ENCODE measurements at places on chromosomes 2 and 18.

DNA sequence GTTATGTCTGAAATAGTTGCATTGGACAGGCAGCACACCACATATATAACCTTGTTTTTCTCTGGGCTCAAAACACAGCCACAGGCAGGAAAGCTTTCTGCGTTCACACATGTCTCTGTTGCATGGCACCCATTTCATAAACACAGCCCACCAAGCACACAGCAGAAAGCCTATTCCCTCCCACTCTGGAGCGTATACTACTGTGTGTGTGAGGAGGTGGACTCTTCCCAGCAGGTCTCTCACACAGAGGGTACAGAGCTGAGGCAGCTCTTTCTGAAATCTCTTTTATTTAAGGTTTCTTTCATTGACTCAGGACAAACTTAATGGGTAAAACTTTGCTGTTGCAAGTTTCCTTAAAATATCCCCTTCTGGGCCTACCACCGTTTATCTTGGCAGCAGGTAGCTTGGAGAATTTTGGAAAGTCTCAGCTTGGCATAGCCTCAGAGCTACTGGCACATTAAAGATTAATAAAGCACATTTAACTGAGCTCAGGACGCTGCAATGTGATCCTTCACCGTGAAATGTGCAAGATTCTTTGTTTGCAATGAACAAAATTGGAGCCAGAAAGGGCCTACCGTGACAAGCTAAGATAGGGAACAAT, 105.1 kb upstream of the NCKAP5 start:
- no peak for DNase-seq

- DNase-seq = no peak
Observed at GRCh38 chr2:162579986-162580385, 236.1 kb downstream of the GCA start.

DNA sequence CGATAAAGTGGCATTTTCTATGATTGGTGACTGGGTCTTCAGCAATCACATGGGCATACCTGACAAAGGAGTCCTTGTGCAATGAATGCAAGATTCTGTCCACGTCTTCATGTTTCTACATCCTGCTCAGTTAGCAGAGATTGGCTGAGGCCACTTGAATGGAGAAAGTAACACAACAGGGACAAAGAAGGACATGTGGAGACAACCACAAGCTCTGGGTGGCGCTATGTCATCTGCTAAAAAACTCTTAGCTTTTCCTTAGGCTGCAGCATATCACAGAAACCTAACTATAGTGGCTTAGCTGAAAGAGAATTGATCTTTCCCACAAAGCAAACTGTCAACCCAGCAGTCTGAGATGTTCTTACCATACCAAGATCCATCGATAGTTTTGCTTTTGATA, 1109.7 kb downstream of the SOCS6 start:
- no peak for DNase-seq

DNA sequence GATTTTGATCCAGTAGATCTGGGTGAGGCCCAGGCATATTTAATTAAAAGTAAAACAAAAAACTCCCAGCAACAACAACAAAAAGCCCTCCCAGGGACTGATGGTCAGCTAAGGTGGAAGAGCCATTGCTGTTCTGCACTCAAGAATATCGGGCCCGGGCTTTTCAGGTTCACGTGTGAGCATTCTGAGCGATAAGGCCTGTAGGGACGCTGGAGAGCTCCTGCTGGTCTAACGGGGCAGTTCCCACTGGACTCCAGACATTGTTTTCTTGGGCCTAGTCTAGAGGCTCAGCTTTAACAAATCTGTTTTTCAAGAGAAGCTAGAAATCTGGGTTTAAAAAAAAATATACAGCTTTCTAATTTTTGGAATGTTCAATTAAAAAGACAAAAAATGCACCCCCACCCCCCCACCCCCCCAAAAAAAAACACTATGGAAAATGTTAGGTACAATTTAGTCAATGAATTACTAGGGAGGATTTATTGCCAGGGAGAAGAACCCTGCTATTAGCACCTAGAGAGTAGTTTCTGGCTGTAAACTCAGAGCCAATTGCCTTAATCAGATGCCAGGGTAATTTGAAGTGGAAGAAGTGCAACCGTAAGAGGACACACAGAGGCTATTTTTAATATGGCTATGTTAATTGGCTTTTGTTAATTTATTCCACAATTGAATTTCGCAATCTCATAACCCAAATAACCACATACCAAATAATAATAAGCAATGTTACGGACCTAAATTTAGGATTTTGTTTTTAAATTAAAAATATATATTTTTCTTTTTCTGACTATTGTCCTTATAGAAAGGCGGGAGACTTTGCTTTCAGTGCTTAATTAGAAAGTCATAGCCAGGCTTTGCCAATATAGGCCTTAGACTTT, 78.9 kb downstream of the MAP4K4 start:
- DNase-seq = no peak
